ENCODE measurements at places on chromosomes 7 and 10.
A peak's percentile ranks its signal among the peaks of the same experiment; 100 is the strongest.

- DNase-seq: no peak
Observed at GRCh38 chr7:30155481-30155880, 20.7 kb downstream of the MTURN start.

- DNase-seq: no peak
Observed at GRCh38 chr10:63929831-63930467, 408.7 kb downstream of the REEP3 start.

DNA sequence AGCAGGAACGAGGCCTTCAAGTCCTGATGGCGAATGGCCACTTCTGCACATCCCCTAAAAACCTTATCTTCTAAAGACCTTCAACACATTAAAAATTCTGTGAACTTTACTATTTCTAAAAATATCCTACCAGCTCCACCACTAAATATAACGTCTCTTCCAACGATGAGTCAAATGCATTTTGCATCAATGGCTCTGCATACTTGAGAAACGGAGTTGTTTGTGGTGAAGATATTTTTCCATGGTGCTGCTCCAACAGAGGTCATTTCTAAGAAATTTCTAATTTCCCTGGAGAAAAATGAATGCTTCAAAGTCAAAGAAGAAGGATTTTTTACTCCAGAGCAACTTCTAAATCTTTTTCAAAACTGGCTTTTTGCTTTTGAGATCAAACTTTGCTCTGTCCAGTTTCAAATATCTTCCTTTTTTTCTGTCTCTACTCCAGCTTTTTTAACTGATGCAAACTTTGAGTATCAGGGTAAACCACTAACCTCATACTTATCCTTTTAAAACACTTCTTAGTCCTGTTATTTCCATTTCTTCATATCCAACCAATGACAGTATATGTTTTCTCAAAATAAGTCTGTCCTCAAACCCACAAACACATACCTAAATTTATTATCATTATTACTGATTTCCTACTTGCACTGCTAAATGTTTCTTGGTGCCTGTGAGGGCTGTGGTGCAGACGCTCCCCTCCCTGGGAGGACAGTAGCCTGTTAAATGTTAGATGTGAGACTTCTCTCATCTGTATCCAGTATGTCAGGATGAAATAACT lies 258.1 kb downstream of the KLF6 start:
- no peak for DNase-seq

GRCh38 chr7:130752424-130752823 lies 18.4 kb upstream of the KLF14 start:
- DNase-seq: no peak

DNA sequence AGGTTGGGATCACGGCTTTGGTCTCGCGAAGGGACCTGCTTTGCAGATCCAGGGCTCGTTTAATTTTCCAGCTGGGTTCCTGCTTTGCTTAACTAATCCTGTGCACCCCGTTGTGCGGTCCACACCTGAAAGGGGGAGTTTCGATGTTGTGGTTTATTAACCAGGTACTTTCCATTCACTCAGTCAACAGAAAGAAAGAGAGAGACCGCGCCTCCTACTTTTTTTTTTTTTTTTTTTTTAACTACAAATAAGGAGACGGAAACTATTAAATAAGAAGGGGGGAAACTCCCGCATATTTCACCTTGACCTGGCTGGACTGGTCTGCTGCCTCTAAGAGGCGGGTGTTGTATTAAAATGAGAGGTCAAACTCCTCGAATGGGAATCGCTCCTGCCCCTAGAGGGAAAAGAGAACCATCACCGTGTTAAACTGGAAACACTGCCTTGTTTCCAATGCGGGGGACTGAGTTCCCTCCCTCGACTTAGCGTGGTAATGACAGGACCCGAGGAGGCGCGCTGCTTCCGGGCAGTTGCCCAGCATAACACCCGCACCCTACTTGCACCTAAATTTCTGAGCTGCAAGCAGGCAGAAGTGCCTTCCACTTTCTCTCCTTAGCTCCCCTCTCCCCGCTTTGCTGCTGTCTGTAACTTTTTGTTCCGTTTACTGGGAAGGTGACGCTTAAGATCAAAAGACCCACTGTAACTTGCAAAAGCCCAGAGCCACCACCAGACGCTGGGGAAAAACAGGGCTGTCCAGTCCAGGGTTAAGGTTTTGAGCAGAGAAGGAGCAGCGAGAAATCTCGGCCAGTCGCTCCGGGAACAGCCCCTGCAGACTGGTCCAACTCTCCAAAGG lies 1.1 kb upstream of the ITGB8 start:
- peak; percentile 69 for DNase-seq

DNA sequence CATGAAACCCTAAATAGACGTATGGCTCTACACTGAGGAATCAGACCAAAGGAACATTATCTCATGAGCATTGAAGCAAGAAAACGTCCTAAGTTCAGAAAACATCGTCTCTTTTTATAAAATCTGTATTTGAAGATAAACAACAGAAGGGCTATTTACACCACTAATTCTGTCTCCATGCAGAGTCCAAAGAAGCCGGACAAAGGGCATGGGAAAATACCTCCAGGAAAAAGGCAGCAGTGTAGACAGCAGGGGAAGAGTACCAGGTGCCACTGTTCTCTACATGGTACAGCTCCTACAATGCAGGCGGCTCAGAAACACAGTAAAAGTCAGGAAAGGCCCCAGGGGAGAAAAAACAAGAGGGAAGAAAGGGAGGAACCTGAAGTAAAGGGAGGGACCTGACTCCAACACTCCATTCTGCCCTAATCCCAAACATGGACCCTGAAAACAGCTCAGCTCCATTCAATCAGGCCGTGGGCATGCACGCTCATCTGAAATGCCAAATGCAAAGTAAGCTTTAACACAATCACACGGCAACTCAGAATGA lies 17.5 kb downstream of the FAM171A1 start:
- no peak for DNase-seq

DNA sequence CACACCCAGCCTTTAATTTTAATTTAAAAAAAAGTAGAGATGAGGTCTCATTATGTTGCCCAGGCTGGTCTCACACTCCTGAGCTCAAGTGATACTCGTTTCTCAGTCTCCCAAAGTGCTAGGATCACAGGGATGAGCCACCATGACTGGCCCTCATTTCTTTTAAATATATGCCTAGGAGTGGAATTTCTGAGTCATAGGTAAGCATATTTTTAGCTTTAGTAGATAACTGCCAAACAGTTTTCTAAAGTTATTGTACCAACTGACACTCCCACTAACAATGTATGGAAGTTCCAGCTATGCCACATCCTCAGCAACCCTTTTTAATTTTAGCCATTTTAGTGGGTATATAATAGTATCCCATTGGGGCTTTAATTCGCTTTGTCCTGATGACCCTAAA lies 13.8 kb upstream of the PPIF start:
- no peak for DNase-seq

- peak; percentile 28 for DNase-seq
Observed at GRCh38 chr10:126087796-126088505, 191.6 kb downstream of the FANK1 start.

DNA sequence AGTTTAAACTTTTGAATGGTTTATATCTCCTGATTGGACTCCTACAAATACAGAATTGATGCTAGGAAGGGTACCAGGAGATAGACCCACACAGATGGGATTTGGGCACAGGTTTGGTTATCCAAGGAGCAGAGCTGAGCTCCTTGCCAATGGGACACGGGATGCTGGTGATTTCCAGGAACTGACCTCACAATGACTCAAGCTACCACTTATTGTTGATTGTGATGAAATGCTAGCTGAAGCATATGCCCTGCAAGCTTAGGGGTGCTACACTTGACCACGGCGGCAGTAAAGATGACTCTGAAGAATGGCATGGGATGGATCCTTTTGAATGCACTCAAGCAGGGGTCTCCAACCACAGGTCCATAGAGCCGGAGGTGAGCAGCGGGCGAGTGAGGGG lies 45.5 kb upstream of the VKORC1L1 start:
- no peak for DNase-seq

DNA sequence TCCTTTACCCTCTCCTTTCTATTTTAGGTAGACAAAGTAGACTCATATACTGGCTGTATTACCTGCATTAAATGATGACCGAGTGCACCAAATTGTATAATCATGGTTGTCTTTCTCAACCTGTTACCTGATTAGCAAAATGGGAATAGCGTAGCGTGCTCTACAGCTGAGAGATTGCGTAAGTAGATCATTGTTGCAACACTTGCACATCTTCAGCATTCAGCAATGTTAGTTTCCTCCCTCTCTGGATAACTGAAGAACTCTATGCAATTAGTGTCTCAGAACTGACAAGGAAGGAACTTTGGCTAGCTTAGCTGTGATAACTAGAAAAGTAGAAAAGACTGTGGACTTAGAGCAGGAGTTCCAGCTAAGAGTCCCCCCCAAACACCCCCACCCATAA lies 787.4 kb downstream of the PHTF2 start:
- no peak for DNase-seq

DNA sequence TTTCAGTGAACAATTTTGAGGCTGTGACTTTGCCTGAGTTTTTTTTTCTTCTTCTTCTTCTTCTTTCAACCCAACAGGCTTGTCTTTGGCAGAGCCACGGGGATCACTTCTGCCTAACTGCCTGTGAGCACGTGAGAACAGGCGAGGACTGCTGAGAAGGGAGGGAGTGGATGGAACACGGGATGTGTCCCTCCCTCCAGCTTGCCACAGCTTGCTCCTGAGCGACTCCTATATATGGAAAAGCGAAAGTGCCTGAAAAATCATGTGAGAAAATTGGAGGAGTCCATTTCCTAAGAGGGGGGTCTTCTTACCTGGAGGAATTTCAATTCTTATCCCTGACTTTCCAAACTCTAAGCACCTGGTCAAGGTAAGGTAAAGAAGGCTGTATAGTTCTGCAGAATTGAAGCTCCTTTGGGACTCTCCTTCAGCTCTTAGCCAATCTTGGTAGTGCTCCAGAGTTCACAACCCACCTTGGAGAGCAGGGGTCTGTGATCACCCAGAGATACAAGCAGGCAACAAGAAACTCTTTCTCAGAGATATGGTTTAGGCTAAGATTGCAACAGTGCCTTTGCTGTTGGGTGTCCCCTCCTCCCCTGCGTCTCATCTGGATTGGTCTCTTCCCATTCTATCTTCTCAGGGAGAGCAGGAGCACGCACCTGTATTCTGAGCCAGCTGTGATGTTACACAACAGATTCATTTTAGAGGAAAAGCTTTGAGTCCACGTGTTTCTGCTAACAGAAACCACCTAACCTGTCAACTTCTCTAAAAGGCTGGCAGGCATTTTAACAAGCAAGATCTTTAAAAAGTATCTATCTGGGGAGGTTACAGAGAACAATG lies at the start of gene MAT1A:
TSS of gene MAT1A (minus strand) at position 208 of the 837 bp plus-strand sequence. CDS start 235 bp downstream, outside the sequence.
- DNase-seq: no peak

GRCh38 chr10:72796042-72796441 lies 97.5 kb upstream of the OIT3 start:
- no peak for DNase-seq

Measured in iPS-NIHi11 (cell line).